ENCODE measurements at places on chromosomes 5 and 9.

DNA sequence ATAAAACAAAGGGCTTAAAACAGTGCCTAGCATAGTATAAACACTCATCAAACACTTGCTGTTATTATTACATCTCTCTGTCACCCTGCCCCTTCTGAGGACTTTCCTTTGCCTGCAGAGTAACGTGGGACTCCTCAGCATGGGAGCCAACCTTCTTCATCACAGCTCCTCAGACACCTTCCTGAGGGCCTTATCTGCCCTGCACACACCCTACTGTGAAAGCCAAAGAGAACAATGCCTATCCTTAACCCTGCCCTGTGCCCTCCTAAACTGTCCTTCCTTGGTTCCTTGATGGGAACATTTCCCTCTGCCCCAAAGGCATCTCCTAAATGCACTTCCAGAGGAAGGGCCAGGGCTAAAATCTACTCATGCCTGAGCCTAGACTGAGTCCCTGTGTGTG, 20.6 kb upstream of the HAND1 start:
- DNase-seq, result no peak

DNA sequence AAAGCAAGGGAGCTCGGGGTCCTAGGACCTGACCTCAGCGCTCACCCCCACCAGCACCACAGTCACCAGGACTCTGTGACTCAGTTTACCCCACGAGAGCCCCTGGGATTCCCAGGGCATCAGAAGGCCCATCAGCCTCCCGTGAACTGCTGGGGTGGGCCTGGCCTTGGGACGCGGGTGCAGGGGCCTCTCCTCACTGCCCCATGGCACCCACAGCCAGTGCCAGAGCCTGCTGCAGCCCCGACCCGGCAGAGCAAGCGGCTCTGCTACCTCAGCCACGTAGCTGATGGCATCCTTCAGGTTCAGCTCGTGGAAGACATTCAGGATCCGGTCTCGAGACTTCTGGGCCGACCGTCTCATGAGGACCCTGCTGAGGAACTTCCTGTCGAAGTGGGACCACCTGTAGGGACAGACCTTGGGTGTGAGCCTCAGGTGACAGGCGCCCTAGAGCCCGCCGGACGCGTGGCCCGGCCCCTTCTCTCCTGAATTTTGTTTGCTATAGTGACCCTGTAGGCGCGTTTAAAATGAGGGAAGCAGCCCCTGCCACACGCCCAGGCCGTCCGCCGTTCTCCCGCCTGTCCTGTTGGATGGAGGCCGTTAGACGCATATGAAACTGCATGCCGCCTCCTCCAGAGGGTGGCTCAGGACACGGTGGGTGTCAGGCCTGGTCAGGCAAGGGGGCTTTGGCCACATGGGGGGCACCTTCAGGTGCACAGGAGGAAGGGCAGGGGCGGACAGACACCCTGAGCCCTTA, 36.8 kb downstream of the EXOC3 start:
- DNase-seq, result no peak

DNA sequence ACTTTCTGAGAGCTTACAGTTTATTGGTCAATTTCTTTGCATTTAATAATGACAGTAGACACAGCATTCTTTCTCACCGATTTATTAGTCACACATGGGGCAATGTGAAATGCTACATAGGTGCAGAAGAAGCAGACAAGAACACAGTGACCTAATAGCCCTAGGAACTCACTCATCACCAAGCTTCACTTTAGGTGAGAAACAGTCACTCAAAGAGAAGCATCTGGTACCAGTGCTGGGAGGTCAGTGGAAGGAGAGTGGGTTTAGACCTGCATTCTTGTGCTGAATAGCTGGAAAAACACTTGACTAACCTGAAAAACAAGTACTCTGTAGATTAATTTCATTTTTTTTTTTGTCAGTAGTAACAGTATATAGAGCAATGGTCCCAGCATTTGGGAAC, 179.6 kb downstream of the GRIA1 start:
- DNase-seq, result no peak

DNA sequence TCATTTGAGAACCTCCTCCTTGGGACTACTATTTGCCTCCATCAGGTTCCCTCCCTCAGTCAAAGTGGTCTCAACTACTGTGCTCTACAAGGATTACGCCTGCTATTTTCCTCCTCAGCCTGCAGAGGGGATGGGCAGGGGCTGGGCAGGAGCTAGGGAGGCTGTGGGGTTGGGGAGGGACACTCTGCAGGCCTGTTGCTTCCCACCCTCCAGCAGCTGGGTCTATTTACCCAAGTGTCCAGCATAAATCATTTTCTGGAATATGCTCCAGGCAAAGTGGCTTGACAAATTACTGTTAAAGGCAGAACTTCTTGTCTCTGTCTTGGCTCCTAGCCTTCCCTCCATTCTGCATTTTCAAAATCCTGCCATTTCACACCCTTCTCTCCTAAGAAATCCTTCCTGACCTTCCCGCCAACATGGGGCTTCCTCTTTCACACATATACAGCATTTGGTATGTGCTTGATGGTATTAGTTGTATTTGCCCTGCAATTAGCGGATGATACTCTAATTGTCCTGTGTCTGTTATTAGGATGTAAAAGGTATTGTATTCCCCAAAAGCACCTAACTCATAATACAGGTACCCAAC, 106.7 kb downstream of the EFNA5 start:
- no peak for DNase-seq

- DNase-seq, result no peak
Measured at GRCh38 chr9:88429595-88430430, 41.6 kb downstream of the SPIN1 start.

DNA sequence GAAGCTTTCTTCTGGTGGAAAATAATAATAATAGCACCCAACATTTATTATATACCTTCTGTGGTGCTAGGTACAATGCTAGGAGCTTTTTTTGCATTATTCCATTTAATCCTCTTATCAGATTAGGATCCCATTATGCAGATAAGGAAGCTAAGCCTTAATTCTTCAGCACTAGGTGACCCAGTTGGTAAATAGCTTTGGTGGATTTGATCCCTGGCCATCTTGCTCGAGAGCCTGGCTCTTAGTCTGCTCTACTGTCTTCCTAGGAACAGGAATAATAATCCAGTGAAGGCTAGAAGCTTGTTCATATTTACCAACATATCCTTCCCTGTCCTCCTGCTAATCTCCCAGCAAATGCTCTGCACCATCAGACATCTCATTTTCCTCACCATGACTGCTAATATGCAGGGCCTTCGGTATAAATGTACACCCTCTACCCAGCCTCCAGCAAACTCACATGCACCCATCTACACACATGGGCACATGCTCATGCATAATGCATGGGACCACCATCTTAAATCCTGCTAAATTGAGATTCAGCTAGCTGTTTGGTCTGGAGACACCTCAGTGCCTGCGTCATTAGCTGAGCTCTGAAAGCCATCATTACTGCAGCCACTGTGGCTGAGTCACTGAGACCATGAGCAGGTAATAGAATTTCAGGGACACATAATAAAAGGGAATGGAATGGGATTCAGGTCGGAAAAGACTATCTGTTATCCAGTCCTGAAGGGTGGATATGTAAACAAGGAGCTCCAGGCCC, 87.5 kb downstream of the TRIM32 start:
- no peak for DNase-seq

DNA sequence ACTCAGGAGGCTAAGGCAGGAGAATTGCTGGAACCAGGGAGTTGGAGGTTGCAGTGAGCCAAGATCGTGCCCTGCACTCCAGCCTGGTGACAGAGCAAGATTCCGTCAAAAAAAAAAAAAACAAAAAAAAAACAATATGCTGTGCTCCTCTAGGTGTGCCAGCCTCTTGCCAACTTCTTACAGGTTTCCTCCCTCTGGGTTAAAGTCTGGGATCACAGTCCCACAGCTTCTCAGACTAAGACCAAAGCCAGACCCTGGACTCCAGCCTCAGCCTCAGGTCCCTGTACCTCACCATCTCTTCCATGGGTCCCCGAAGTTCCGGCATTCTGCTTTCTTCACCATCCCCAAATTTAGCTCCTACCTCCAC, 180.8 kb upstream of the MVB12B start:
- DNase-seq, result no peak

GRCh38 chr5:44637916-44638869, 170.6 kb upstream of the MRPS30 start:
- DNase-seq, result no peak

DNA sequence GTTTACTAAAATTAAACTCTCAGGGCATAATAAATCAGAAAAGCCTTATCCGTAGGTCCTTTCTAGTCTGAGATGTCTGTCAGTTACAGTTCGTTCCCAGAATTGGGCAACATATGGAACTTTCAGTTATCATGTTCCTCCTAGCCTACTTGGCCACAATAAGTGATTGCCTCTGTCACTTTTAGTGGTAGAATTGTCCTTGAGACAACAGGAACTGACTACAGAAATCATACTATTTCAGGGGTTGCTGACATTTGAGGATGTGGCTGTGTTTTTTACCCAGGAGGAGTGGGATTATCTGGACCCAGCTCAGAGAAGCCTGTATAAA, 956 bp downstream of the ZNF189 start:
- DNase-seq, result no peak

- DNase-seq, result no peak
Measured at GRCh38 chr9:69955536-69956355, 87.9 kb upstream of the MAMDC2 start.

GRCh38 chr5:59385700-59386099, 507.8 kb downstream of the PDE4D start:
- no peak for DNase-seq

- DNase-seq, result no peak
Measured at GRCh38 chr9:21871256-21871975, 69.0 kb downstream of the MTAP start.

GRCh38 chr5:134526483-134527155, 1.1 kb downstream of the JADE2 start:
- DNase-seq, result peak; percentile 54
